Cardiac fibroblast (primary cell): ENCODE measurements at places on chromosomes 6 and 20.
A peak's percentile ranks its signal among the peaks of the same experiment; 100 is the strongest.

GRCh38 chr6:138815221-138815620 lies 19.3 kb downstream of the ECT2L start:
- no peak for DNase-seq

DNA sequence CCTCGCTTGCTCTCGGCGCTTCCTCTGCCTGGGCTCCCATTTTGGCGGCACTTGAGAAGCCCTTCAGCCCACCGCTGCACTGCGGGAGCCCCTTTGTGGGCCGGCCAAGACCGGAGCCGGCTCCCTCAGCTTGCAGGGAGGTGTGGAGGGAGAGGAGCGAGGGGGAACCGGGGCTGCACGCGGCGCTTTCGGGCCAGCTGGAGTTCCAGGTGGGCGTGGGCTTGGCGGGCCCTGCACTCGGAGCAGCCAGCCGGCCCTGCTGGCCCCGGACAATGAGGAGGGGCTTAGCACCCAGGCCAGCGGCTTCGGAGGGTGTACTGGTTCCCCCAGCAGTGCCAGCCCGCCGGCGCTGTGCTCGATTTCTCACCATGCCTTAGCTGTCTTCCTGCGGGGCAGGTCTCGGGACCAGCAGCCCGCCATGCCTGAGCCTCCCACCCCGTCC lies 10.2 kb upstream of the SRPK1 start:
- DNase-seq = no peak

GRCh38 chr20:20342066-20342465 lies 25.8 kb upstream of the INSM1 start:
- no peak for DNase-seq

DNA sequence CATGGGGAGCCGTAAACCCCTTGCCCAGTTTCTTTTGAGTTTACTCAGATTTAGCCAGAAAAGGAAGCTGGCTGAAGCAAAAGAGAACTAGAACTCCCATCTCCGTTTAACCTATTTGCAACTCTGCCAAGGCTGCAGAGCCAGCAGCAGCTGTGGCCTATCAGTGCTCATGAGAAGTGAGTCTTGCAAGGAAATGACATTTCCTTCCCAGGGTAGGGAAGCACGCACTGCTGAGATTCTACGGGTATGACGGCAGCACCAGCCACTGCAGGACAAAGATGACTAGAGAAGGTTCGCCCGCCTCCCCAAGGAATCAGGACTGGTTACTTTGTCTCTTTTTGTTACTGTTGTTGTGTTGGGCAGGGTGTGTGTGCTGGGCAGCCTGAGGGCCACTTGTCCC lies 47.6 kb downstream of the PPP1R3G start:
- DNase-seq = peak; percentile 98

GRCh38 chr6:119326291-119327005 lies 23.1 kb downstream of the MAN1A1 start:
- no peak for DNase-seq

- peak; percentile 66 for DNase-seq
Observed at GRCh38 chr20:53943522-53944291, 126.7 kb downstream of the BCAS1 start.

DNA sequence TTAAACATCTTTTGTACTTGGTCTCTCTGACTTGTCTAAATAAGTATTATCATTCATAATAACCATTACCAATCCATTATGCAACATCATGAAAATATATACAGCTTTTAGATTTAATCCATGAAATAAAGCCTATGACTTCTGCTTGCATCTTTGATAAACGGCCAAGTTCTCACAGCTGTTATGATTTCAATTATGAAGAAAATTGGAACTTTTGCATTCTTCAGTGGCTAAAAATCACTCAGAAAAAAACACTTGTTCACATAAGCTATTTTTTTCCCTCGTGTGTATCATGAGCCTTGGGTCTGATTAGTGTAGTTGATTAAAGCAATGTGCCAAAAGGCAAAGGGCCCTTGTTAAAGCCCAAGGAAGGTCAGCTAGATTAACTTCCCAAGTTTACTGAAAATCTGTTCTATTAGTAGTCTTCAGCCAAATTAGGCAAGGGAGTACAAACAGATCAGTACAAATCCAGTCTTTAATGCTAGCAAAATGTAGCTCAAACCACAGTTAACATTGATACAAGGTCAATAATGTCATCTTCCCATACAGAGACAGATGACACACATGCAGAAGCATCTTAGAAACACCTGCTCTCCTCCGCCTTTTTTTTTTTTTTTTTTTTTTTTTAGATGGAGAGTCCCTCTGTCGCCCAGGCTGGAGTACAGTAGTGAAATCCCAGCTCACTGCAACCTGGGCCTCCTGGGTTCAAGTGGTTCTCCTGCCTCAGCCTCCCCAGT lies 69.9 kb downstream of the SGK1 start:
- DNase-seq = no peak

- no peak for DNase-seq
Observed at GRCh38 chr20:17227669-17228623, 1.1 kb downstream of the PCSK2 start.
